Kidney glomerular epithelial cell (primary cell): ENCODE measurements at places on chromosomes 12 and 14.
A peak's percentile ranks its signal among the peaks of the same experiment; 100 is the strongest.

GRCh38 chr12:104638218-104638850, 181.6 kb downstream of the CHST11 start:
- no peak for DNase-seq

DNA sequence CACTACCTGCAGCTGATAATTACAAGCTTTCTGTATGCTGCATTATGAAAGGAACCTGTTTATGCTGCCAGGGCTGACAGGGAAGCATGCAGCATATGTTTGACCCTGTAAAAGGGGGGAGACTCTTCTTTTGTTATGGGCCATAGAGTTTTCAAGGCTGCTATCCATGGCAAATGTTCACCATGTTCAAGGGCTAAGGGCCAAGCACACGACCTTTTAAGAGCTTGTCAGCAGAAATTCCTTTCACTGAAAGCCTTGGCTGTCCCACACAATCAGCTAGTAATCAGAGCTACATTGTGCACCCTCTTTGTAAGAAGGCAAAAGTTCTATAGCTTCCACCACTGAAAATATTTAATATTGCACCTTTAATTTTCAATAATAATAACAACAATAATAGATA, 74.2 kb upstream of the MBIP start:
- no peak for DNase-seq

GRCh38 chr12:132197581-132198354, 53.5 kb downstream of the NOC4L start:
- no peak for DNase-seq

DNA sequence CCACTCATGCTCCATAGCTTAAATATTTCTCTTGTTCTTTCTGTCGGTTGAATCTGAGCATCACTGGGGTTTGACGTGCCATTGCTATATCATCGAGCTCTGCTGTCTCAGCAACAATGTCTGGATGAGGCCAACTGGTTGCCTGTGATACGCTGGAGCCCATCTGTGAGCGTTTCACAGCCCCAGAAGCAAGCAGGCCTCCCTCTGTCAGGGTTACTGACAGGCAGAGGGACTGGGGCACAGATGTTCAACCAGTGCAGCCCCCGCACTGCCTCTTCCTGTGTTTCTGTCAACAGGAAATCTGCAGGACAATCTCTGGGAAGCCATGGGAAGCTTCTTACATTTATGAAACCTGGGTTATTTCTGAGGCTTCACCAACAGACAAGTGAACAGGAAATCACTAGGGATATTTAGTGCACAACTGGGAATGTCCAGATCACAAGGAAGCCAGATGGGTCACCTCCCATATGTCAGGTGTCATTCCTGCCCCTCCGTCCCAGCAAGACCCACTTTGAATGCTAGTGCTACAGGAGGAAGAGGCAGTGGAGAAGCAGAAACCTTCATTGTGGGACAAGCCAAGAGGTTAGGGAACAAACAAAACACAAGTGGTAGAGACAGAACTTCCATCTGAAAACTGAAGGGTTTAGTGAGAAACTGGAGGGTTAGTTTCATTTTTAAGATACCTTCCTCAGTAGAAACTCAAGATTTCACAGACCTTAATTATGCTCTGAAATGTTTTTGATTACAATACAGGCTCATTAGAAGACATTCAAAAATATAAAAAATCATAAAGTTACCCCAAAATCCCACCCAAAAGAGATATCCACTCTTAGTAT, 24.1 kb downstream of the DMAC2L start:
- DNase-seq, result no peak

DNA sequence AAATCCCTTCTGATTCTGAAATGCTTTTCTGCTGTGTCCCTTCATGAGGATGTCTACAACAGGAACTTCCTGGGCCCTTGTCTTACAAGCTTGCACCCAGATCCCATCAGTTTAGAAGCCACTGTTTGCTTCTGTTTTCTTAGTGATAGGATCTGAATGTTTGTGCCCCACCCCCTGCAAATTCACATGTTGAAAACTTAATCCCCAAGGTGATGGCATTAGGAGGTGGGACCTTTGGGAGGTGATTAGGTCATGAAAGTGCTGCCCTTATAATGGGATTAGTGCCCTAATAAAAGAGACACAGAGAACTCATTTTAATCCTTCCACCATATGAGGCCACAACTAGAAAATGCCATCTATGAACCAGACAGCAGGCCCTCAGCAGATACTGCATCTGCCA, 36.0 kb upstream of the GNPNAT1 start:
- DNase-seq, result no peak

DNA sequence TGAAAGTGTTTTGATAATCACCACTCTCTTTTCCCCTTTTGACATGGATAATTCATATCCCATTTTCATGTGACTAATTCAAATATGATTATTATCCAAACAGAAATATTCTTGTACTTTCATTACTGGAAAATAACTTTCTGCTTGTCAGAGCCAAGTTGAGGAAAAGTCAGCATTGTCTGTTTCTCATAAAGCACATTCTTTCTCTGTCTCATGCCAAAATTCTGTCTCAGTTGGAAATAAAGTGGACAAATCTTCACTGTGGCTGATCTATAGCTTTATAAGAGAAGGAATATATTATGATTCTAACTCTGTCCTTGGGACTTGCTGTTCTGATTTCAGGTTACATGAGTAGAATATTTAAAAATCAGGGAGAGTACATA, 22.7 kb upstream of the PRICKLE1 start:
- DNase-seq, result no peak

DNA sequence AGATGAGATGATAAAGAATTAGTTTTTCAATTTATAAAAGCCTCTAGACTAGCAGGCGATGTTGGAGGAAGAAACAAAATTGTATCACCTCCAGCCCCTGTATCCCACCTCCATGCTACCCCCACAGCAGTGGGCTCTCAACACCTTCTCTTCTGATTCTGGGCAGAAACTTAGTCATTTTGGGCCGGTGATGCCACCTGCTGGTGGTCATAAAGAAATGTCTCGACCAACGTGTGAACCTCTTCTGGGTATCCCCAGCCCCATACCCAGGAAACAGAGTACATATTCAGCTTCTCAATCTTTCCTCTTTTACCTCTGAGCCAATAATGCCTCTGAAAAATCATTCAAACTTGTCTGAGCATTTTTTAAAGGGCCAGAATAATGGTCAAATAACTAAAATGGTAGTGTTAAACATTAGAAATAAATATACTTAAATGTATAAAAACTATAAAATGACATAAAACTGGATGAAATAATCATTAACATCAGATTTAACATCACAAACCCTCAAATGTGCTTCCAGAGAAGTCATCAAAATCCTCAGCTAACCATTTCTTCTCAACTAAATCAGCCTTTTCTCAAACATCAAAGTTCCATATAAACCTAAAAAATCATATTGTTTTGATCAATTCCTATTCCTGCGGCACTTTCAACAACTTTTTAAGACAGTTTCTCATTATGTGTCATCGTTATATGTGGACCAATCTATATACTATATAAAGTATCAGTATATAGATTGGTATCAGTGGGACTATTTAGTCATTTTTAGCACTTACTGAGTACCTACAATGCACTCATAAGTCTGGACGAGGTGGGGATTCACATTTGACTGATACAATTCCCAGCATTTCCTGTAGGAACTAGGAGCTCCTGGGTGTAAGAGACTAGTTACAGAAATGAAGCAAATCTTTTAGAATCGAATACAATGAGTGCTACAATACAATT, 69.4 kb downstream of the ATXN2 start:
- no peak for DNase-seq

DNA sequence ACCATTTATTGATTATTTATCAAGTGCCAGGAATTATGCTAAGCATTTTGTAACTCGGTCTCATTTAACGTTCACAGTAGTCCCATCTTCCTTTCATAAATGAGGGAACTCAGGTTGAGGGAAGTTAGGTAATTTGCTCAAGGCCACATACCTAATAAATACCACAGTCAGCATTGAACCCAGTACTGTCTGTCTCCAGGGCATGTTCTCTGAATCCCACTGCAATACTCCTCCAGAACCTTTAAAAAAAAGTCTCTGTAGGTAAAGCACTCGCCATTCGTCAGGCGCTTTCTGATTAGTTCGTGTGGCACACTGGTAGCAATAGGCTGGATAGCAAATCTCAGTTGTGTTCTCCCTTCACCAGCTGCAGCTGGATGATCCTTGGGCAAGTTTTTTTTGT, 14.3 kb downstream of the SLC17A8 start:
- DNase-seq, result no peak

DNA sequence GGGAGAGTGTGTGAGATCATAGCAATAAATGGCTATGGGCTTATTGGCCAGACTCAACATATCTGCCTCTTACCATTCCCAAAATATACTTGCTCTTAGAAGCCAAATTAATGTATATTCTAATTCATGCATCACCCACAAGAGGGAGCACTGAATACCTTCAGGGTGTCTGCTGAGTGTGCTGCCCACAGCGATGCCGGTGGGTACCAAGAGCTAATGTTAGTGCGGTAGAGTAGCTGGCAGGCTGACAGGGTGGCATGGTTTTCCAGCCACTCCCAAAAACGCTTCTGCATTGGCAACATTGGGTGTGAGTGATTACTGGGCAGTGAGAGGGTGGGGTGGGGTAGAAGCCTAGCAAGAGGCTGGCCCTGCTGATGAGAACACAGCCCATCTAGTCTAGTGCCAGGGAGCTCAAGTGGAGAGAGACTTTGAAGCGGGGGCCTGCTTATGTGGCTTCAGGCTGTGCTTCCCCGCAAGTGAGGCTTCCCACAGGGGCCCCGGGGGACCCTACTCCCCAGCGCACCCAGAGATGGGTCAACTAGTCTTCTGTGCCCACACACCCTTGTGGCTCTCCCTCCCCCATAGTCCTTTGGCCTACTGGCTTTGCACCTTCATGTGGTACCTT, 9.2 kb upstream of the PLEKHD1 start:
- DNase-seq, result no peak

DNA sequence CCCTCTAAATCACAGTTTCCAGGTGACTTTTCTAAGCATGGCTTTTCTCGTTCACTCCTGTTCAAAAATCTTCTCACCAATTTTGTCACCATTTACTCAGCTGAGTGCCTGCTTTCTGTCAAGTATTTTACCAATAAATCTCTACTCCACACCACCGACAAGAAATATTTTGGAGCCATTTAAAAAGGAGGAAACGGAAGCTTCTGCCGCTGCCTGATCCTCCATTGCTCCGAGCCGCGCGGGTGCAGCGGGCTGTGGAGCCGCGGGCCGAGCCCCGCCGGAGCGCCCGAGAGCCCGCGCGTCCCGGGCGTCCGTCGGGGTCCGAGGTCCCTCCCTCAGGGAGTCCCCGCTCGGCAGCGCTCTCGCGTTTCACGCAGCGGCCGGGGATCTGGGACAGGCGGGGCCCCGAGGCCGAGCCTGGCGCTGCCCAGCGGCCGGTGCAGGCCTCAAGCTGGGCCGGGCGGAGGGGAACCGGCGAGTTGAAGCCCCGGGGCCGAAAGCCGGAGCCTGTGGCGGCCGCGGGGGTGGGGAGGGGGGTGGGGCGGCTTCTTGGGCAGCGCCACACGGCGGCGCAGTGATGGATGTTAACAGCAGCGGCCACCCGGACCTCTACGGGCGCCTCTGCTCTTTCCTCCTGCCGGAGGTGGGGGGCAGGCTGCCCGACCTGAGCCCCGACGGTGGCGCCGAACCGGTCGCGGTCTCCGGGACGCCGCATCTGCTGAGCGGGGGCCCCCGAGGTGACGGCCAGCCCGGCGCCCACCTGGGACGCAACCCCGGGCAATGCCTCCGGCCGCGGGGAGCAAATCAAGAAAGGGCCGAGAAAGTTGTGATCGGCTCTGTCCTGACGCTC, 1.1 kb upstream of the HEBP1 start:
- DNase-seq, result peak; percentile 35

DNA sequence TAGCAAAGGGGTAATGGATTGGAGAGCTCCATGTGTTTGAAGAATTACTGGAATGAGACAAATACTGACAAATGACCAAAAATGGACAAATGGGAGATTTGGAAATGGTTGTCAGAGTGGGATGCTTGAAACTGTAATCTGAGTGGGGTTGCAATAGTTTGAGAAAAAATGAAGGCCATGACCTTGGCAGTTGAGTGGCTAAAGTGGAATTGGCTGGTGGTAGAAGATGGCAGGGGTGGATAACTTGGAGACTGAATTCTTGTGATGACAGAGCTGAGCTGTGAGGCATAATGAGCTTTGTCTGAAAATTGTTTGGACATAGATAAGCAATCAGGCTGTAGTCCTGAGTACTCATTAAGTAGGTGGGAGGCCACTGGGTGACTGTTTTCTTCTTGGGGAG, 222.5 kb upstream of the PRICKLE1 start:
- no peak for DNase-seq

- no peak for DNase-seq
Measured at GRCh38 chr12:126160912-126161311, 1095.7 kb downstream of the AACS start.

GRCh38 chr14:21258889-21259787, 10.1 kb downstream of the HNRNPC start:
- no peak for DNase-seq

- no peak for DNase-seq
Measured at GRCh38 chr12:96874211-96874610, 32.8 kb upstream of the NEDD1 start.

- no peak for DNase-seq
Measured at GRCh38 chr12:122729583-122730214, 945 bp downstream of the HCAR1 start.

DNA sequence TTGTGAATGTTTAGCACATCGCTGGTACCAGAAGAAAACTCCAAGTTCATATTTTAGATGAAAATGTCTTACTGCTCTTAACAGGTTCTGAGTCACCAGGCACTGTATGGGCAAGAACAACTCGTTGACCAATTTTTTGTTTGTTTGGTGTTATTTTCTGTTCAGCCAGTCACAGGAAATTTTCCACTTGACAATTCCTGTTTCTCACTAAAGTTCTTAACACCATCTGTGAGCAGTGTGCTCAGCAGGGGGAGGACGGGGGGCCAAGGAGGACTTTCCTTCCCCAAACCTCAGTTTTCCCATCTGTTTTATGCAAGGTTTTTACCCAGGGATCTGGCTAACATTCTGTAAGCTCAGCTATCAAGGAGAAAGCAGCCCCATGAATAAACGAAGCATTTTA, 3.0 kb downstream of the NUAK1 start:
- no peak for DNase-seq
